Activated T-helper 1 cell treated with anti-CD3 and anti-CD28 coated beads, Interleukin-2, amount 50 U/mL, for 16 hours (primary cell): ENCODE measurements at places on chromosomes 13 and 19.
A peak's percentile ranks its signal among the peaks of the same experiment; 100 is the strongest.

DNA sequence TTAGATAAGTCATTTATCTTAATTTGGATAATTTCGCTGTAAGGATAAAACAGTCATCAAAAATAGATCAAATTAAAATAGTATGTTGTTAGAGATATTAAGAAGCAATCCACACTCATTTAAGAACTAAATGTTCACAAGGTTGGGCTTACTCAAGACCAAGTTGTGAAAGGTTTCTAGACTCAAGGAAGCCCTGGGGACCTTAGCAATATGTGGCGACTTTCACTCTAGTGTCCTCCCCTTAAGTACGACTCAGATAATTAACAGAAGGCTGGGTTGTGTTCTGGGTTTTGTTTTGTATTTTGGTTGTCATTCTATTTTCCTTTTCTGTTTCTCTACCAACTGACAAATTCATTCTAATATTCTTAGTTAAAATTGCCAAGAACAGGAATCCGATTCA is 1008.0 kb downstream of the PCDH9 start:
- no peak for DNase-seq

- no peak for DNase-seq
Measured at GRCh38 chr19:23409392-23410048, 14.2 kb upstream of the ZNF91 start.

DNA sequence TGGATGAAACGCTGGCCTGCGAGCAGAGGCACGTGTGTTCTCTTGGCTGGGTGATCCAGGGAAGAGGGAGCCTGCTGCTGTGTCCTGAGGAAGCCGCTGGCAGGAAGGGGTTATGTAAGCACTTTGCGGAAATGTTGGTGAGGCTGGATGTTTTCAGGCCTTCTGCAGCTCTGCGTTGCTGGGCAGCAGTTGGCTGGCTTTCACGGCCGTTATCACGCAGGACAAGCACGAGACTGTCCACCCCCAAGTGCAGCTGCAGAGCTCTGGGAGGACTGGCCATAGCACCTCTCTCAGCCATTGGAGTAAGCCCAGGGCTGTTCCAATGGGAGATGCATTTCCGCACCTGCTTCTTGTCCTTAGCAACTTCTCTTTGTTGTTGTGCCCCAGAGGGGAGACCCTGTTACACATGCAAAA is 146.9 kb upstream of the SOX21 start:
- DNase-seq = no peak

DNA sequence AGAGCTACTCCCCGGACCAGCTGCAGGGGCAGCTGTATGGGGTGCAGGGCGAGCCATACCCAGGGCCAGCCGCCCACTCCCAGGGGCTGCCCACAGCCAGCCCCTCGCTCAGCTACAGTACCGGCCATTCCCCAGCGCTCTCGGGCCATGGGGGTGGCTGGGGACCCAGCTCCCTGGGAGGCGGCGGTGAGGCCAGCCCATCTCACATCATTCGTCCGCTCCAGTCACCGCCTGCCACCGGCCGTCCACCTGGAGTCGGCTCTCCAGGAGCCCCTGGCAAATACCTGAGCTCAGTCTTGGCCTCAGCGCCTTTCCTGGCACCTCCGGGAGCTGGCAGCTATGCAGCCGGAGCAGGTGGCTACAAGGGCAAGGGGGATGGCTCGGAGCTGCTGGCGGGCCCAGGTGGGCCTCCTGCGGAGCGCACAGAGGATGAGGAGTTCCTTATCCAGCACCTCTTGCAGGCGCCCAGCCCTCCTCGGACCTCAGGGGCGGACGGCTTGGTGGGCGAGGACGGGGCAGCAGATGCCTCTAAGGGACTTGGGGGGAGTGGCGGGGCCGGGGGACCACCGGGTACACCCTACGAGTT is 4.9 kb downstream of the PRR12 start:
- no peak for DNase-seq

GRCh38 chr13:110560601-110561343 is 750 bp downstream of the RAB20 start:
- no peak for DNase-seq

DNA sequence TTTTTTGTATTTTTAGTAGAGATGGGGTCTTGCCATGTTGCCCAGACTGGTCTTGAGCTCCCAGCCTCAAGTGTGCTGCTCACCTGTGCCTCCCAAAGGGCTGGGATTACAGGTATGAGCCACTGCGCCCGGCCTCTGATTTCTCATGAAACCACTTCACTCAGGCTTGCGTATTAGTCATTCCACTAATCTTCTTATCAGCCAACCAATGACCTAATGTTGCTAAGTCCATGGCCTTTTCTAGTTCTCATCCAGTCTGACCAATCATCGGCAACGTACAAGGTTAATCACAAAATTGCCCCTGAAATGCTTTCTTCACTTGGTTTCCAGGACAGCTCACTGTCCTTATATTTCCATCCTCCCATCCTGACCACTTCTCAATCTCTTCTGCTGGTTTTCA is 605.3 kb upstream of the SLC10A2 start:
- DNase-seq = no peak

- peak; percentile 15 for DNase-seq
Measured at GRCh38 chr19:15101479-15102082, 5.6 kb upstream of the SYDE1 start.

DNA sequence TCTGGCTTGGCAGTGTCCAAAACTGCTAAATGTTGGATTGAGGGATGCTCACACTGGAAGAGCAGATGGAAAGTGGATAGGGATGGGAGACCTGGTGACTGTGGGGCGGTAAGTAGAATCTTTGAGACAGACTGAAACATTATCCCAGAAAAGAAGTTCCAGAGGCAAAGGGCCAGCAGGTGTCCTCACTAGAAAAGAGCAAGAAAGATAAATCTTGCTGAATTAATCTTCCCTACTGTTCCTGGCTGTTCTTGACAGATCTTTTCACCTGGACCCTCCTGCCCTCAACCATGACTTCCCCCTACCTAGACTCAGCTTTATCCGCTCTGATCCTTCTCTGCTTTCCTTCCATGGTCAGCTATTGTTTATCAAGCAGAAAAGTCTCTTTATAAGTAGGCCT is 35.0 kb upstream of the FRY start:
- no peak for DNase-seq

DNA sequence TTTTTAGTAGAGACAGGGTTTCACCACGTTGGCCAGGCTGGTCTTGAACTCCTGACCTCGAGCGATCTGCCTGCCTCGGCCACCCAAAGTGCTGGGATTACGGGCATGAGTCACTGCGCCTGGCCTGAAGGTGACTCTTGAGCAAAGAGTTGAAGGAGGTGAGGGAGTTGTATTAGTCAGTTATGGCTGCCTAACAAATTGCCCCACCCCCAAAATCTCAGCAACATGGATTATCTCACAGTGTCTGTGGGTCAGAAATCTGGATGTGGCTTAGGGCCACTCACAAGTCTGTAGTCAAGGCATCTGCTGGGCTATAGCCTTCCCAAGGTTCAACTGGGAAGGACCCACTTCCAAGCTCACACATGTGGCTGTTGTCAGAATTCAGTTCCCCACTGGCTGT is 52.8 kb upstream of the ADGRE5 start:
- DNase-seq = no peak

DNA sequence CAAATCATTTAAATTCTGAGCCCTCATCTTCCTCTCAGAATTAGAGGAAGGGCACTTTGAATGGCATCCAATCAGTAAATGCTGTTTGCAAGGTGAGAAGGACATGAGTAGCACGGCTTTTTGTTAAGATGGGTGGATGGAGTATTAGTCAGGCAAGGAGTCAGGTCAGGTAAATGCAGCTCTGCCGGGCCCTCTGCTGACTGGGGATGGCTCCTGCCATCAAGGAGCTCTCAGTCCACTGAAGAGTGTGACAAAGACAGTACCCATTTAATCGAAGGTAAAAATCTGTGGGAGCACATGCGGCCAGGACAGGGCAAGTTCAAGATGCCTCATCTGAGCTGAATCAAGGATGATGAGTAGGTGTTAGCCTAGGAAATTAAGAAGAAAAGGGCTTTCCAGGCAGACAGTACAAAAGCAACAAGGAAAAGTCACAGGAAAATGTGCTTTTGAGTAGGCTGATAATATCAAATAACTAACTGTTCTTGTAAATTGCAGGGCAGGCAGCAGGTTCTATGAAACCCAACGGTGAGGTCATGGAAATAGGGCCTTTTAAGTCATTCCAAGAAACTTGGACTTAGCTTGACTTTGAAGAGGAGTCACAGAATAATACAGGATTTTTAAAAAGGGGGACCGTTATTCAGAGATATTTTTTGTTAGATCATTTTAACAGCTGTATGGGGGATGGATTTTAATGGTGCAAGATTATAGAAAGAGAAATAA is 670.5 kb upstream of the ARGLU1 start:
- no peak for DNase-seq

DNA sequence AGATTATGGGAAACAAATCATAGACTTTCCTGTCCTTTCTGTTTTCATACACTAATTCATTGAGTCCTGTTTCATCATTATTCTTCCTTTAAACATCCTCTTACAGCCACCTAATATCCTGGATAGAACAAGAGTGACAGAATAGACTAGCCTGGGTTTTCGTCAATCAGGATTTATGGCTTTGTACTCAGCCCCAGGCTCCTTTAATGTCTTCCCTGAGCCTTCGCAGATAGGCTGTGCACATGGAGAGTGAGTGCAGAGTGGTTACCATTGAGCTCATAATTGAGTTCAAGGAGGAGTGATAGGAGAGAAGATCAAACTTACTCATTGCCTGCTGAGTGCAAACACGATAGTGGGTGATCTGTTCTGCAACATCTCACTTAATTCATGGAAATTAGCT is 304.9 kb downstream of the TDRD3 start:
- DNase-seq = no peak

DNA sequence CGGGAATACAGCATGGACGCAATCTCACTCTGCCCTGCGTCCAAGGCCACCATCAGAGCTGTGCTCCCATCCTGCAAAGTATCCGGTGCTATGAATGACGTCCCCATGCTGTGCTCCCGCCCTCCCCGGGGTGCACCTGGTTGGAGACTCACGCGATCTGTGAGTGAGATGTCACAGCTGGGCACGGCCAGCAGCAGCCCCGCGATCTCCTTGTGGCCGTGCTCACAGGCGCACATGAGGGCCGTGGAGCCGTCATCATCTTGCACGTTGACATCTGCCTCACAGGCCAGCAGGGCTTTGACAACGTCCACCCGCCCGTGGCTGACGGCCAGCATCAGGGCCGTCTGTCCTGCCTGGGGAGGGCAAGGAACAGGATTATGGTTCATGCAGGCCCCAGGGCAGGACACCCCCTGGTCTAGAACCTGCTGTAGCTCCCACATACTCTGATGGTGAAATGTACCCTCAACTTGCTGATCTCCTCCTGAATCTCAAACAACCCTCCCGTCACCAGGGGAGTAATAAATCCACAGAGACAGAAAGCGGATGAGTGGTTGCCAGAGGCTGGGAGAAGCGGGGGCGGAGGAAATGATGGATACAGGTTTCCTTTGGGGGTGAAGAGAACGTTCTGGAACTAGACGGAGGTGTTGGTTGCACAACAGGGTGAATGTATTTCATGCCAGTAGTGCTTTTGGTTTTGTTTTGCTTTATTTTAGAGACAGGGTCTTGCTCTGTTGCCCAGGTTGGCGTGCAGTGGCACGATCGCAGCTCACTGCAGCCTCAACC is 14.5 kb upstream of the SPC24 start:
- DNase-seq = no peak

- DNase-seq = no peak
Measured at GRCh38 chr19:12665671-12666264, 774 bp downstream of the MAN2B1 start.

DNA sequence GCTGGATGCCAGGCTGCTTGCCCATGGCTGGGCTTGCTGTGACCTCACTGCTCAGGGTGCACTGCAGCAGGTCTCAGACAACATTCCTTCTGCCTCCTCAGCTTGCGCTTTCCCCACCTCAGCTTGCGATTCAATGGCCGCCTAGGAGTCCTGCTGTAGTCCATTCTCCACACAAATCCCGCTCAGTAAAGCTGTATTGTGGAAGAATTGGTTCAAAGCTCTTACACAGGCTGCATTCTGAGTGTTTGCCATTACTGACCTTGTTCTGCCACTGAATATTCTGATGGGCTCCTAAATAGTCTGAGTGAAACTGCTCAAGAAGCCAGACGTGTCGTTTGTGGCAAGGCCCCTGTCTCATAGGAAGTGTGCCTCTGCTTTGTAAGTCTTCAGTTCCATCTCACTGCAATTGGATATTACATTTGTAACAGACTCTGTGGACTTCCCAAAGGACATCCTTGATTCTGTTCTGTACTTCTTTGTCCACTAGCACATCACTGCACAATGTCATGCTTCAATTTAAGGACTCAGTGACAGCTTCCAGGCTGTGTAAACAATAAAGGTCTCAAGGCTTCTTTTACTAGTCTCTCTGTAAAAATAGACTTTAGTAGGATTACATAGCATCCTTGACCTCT is 49.8 kb downstream of the KATNAL1 start:
- no peak for DNase-seq

DNA sequence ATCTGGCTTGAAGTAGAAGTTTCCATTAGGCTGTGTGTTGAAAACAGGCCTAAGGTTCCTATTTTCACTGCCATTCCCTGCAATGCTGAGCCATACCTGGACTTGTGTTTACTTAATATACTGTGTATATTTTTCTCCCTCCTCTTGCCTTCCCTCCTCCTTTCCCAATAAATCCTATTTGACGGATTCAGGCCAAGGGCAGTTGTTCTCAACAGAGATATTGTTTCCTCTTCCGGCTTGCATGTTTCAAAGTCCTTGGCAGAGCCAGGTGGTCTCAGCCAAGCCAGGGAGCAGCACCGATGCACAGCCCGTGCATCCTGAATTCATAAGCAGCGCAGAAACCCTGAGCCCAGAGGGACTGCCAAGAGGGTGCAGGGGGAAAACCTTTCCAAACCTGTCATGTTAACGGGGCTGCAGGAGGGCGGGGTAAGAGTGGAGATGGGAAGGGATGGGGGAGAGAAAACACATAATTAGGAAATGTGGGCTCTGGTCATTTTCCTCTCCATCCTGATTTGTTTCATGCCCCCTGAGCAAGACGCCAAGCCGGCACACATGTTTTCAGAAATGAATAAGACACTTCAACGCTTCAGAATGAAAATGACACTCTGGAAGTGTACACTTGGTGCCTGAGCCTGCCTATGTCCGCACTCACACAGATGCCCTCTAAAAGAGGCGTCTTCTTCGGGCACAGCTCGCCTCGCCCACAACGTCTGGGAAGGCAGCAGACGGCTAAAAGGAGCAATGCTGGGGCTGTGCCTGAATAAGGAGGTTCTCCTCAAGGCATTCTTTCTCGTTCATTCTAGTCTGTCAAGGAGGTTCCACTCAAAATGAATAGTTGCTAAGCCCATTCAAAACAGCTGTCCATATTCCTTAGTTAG is 149.3 kb upstream of the UBL3 start:
- no peak for DNase-seq

- DNase-seq = no peak
Measured at GRCh38 chr19:10861103-10861651, 10.2 kb upstream of the CARM1 start.
